Activated CD4-positive, alpha-beta T cell treated with anti-CD3 and anti-CD28 coated beads, Interleukin-2, amount 50 U/mL, for 24 hours (primary cell): ENCODE measurements at places on chromosomes 2 and 18.

GRCh38 chr2:18559531-18560030, 872 bp downstream of the RDH14 start:
- no peak for DNase-seq

DNA sequence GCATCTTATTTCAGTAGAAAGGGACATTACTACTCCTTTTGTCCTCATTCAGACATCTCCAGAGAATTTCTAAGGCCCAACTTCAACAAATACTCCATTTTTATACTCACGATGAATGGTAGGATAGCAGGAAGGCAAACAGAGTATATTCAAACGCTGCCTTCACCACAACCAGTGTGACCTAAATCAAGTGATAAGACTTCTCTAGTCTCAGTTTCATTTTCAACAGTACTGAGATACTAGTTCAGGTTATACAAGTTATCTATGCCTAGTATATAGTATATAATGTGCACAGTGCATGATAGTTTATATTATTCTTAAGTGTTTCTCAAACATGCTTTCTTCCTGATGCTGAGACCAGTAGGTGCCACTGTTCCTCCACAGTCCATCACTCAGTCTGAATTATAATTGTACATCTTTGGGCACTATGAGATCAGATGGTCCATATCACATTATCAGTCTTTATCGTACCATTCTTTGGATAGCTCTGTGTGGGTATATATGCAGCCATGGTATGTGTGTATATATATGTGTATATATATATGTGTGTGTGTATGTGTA, 66.3 kb upstream of the RPE start:
- DNase-seq = no peak

DNA sequence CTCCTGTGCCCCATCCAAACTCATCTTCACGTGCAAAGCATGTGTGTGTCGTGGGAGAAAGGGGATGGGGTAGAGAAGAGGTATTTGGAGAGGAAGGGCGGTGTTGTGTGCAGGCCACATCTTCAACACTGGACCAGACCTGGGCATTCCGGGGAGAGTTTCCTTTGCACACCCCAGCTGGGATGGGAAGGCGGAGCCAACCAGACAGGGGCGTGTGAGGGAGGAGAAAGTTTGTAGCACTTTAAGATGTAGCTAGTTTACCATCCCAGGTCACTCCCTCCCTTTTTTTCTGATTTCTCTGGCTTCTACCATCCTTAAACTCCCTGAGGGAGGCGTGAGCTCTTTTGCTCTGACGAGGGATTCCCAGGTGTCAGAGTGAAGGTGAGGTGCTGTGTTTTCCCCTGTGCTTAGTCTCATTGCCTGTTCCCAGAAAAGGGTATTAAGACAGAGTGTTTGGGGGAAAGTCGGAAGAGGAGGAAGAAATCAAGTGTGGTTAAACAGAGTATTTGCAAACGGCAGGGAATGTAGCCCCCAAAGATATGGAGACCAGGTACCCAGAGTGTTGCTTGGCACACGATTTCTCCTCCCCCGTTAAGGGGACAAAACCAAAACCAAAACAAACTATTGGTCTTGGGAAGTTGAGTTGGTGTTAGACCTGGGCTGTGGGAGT, 1.6 kb downstream of the SETBP1 start:
- DNase-seq = no peak

DNA sequence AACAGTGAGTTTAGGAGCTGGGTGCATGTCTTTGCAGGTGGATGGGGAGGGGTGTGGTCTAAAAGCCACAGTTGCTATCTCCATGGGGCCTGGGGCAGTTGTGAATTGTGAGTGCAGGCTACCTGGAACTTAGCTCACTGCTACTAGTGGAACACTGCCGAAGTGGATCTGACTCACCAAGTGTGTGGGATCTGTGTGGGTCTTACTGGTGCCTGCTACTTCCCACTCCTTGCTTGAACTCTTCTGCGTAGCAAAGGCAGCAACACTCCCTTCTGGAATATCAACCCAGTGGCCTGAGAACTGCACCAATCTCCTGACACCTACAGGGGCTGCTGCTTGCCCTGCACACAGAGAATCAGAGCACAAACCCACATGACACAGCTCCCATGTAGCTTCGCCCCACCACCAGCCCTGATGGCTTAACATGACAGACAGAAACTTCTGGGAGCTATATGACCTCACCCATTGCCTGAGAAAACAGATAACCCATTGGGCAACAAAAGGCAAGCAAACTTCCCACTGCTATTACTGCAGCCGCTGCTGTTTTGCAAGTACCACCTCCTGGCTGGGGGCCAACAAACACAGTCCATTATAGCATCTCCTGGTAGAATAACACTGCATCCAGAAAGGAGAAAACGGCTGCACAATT, 455.1 kb upstream of the DDX18 start:
- DNase-seq = no peak

- DNase-seq = no peak
Observed at GRCh38 chr2:64623242-64623850, 30.4 kb downstream of the SERTAD2 start.

- no peak for DNase-seq
Observed at GRCh38 chr2:157395811-157396210, 48.1 kb downstream of the CYTIP start.

- no peak for DNase-seq
Observed at GRCh38 chr2:554444-554843, 122.8 kb downstream of the TMEM18 start.

DNA sequence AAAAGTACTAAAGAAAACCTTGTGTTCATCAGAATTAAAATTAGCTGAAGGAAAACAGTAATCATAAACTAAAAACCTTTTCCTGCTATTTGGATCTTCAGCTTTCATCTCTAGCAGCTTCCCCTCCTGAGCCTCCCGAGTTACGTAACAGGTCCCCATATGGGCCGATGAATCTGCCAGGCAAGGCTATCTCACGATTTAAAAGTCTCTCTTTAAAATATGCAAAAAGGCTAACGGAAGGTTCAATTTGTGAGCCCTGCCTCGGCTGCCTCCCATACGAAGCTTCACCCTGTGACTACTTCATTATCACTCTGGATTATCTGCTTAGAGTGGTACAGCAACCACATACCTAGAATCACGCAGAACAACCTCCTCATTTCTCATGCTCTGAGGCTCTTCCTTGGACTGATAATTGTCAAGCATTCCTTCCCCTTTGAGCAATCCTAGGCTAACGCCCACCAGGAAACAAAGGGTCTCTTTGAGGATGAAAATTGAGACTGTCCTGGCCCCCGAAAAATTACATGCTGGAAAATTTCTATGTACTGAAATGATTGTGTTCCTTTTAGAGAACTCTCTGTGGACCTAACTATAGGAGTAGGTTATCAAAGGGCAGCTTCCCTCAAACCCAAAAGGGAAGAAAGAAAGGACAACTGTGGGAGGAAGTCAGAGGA, 147.4 kb downstream of the ZEB2 start:
- no peak for DNase-seq

DNA sequence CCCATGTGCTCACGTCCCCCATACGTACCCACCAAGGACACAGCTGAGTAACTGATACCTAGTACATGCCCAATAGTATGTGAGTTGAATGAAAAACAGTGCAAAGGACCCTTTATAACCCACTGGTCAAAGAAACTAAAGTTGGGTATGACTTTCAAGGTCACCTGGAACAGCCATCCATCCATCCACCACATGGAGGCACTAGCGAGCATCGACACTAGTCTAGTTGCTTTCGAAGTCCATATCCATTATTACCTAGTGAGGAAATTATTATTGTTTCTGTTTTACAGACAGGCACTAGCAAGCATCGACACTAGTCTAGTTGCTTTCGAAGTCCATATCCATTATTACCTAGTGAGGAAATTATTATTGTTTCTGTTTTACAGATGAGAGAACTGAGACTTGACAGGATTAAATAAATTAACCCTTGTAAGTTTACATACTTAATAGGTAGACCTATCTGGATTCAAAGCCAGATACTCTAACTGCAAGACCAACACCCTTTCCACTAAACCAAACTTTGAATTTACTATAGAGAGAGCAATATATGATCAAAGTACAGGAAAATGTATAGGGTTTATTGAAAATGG, 233.7 kb downstream of the METTL4 start:
- DNase-seq = no peak

DNA sequence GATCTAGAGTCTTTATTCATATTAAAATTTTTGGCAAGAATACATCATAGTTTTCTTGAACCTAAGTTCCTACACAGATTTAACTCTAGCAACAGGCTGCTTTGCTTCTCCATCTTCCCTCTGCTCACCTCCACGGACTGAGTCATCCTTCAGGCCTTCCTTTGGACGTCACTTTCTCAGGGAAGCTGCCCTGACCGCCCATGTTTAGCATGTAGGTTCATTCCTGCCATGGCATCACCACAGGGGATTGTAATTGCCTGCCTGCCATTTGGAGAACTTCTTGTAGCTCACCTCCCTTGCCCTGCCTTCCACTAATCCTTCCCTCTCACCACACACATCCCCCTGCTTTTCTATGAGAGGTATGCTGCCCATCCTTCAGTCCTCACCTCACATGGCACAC, 43.9 kb upstream of the B3GNT2 start:
- DNase-seq = no peak

GRCh38 chr18:26460449-26461091, 87.8 kb downstream of the KCTD1 start:
- no peak for DNase-seq

GRCh38 chr18:525036-525797, 24.7 kb upstream of the COLEC12 start:
- no peak for DNase-seq

DNA sequence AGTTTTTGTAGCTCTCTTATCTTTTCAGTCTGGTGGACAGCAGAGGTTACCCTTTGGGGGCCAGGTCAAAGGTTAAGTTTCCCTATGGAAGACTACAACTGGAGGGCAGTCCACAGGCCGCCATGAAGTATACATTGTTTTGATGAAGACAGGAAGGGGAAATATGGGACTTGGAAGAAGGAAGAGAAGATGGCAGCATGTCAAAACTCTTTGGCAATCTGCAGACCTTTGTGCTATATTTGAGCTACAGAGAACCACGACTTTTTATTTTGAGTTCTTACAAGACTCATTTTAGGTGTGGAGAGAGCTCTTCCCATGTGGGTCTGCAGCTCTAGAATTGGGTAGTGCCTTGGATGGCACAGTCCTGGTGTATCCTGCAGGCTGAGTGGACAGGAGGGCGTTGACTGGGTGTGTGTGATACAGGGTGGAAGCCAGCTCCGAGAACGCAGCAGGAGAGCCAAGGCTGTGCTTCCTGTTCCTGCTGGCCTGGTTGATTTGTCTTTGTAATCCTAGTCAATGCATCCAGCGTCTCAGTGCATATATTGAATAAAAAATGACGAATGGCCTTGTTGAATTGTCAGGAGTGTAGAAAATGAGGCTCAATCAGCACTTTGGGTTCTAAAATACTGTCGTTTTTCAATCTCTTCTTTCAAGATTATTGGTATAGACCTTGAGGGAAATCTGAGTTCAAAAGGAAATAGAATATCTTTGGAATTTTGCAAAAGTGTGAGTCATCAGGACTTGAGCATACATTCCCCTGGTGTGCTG, 11.5 kb downstream of the ITGA6 start:
- DNase-seq = no peak

- DNase-seq = no peak
Observed at GRCh38 chr2:172090044-172090961, 5.0 kb downstream of the DLX1 start.

DNA sequence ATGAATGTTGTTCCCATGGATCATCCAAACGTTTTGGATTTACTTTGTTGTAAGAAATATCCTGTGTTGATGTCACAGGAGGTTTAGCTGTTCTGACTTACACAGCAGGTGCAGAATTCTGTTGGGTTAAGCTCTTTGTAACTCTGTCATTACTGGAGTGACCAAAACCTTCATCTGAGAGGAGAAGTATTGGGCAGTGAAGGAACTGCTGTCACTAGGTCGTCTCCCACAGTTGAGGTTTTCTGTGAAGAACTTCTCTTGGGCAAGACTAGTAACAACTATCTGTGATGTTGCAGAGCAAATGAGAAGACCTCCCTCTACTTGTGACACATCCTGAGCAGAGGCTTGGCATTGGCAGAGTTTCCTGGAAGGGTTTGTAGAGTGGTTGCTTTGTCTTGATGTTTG, 2.9 kb downstream of the SPTBN1 start:
- DNase-seq = no peak

- DNase-seq = no peak
Observed at GRCh38 chr18:10410472-10411308, 43.7 kb upstream of the APCDD1 start.

DNA sequence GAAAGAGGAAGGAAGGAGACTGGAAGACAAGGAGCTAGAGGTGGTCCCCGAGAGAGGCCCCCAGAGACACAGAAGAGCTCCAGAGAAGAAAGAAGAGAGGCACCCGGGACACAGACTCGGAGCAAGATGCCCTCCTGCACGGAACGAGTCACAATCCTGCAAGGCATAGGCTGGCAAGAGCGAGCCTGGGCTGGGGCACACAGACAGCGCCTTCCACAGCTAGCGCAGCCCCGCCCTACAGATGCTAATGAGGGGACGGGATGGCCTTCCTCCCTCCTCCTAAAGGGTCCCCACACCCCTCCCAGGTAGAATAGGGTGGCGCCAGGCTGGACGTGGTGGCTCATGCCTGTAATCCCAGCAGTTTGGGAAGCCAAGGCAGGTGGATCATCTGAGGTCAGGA, 19.8 kb upstream of the GPR17 start:
- no peak for DNase-seq

DNA sequence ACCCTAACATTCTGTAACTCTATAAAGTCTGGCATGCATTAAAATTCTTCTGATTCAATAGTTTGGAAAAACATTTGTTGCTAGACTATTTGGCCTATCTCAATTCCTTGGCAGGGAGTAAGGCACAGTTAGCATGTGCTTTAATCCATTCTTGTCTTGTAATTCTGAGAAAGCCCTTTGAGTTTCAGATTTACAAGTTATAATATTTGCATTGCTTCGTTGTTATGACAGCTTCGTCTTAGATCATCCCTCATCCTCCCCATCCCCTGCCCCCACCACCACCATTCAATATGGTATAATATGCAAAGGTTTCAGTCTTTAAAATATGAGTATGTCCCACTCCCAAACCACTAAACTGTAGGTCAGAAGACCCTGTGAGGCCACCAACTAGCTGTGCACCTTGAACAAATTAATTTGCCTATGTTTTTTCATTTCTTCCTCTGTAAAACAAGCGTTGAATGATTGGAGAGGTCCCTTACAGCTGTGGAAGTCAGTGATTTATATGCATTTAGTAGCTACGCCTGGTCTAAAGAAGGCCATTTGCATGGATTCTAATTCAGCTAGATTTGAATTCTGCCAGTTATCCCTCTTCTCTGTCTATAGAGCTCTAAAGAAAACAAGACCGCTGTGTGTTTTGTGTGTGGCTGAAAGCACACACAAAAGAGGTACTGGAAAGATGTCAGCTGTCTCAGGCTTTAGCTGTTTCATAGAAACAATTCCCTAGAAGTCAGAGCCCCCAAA, 591 bp downstream of the C2orf80 start:
- no peak for DNase-seq
